Mononuclear cell (primary cell): ENCODE measurements at places on chromosomes 16 and 17. TPM values are rescaled to one million over a fixed set of nuclear protein-coding genes. Genes with fewer than 3 reads are reported as not detected.

Gene SLC5A10
- total RNA-seq, result 0.10 TPM

Gene MT4
- not detected for total RNA-seq

Gene TBC1D3K
- total RNA-seq, result not detected

Gene CCL16
- total RNA-seq, result not detected

Gene WSCD1
- total RNA-seq, result 0.21 TPM

Gene CASKIN2
- total RNA-seq, result 0.10 TPM

Gene FOXN1
- total RNA-seq, result not detected

Gene GCGR
- total RNA-seq, result not detected

Gene TP53TG3
- not detected for total RNA-seq

Gene TNFRSF17
- 0.21 TPM for total RNA-seq

Gene ACSM2A
- total RNA-seq, result not detected

Gene OMG
- 0.21 TPM for total RNA-seq

Gene KRTAP3-2
- not detected for total RNA-seq

Gene PKMYT1
- 1.3 TPM for total RNA-seq

Gene ST6GALNAC2
- total RNA-seq, result 2.3 TPM

Gene CCL17
- total RNA-seq, result not detected

Gene GPR139
- not detected for total RNA-seq

Gene TUBG1
- total RNA-seq, result 3.1 TPM

Gene BLTP2
- 85.2 TPM for total RNA-seq

Gene IRX6
- under 0.01 TPM for total RNA-seq

Gene CDRT15L2
- total RNA-seq, result not detected

Gene MYH3
- total RNA-seq, result 2.3 TPM

Gene KLHL10
- not detected for total RNA-seq

Gene RHBDF1
- total RNA-seq, result 0.21 TPM
